Heart left ventricle (tissue), 16 donors: ENCODE measurements at places on chromosomes 5 and 9. TPM values are rescaled to one million over a fixed set of nuclear protein-coding genes. Genes with fewer than 3 reads are reported as not detected.

CDH9 gene
- not detected for polyA plus RNA-seq

RALGPS1 gene
- 15.8 TPM for polyA plus RNA-seq

GLDC gene
- polyA plus RNA-seq, result 0.26 TPM

HRCT1 gene
- polyA plus RNA-seq, result 3.7 TPM

BAAT gene
- polyA plus RNA-seq, result 0.08 TPM

SPATA31A7 gene
- not detected for polyA plus RNA-seq

PCDHGC5 gene
- 5.4 TPM for polyA plus RNA-seq

NTRK2 gene
- polyA plus RNA-seq, result 1.1 TPM

SPATA31C1 gene
- polyA plus RNA-seq, result not detected

SLC45A2 gene
- polyA plus RNA-seq, result not detected

ALAD gene
- polyA plus RNA-seq, result 51.1 TPM

LCP2 gene
- polyA plus RNA-seq, result 3.1 TPM

DNA sequence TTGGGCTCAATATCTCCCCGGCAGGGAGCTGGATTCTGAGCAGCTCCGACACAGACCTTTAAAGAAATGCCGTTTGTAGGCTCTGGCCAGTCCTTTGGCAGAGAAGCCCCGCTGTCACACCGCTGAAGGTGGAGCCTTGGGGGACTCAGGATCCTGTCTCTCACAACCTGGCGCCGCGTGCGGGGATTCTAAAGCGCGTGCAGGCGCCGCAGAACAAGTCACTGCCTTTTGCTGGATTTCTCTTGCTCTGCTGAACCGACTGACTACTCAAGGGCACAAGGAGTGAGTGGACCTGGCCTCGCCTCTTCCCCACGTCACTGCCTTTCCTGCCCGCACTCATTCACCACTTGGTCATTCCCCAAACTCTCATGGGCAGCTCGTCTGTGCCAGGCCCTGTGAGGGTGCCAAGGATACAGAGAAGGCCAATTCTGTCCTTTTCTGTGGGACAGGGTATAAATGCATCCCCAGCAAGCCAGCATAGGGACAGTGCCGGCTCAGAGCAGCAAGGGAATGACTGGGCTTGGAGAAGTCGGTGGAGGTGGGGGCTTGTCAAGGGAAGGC lies 69.3 kb downstream of the CRB2 start:
- DNase-seq, result no peak

- no peak for DNase-seq
These were observed 287.5 kb downstream of the KCTD16 start for GRCh38 chr5:144458216-144458615.

DNA sequence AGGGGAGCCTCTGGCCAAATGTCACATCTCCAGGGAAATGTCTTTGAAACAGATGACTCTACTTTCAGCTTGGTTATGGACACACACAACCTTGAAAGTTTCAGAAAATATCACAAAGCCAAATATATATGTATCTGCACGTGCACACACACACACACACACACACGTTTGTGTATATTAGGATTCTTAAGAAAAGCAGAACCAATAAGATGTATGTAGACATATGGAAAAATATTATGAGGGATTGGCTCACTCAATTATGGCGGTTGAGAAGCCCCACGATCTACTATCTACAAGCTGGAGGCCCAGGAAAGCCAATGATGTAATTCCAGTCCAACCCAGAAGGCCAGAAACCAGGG lies 194.9 kb downstream of the PALM2AKAP2 start:
- DNase-seq, result no peak

DNA sequence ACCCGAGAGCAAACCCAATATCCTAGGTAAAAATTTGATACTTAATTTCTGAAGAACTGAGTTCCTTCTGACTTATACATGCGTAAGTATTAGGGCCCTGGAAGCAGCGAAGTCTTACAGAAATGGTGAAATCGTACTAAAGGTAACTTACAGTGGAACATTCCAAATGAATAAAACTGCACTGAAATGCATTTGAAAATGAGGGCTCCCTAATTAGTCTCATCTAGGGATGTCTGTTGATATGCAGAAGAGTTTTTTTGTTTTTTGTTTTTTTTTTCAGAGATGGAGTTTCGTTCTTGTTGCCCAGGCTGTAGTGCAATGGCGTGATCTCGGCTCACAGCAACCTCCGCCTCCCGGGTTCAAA lies 10.4 kb upstream of the NANS start:
- no peak for DNase-seq

GRCh38 chr9:95854386-95855020 lies 21.0 kb upstream of the ERCC6L2 start:
- no peak for DNase-seq

- no peak for DNase-seq
These were observed 33.6 kb upstream of the SHC3 start for GRCh38 chr9:89212171-89212570.

GRCh38 chr5:4295663-4296339 lies 700.2 kb downstream of the IRX1 start:
- DNase-seq, result no peak

DNA sequence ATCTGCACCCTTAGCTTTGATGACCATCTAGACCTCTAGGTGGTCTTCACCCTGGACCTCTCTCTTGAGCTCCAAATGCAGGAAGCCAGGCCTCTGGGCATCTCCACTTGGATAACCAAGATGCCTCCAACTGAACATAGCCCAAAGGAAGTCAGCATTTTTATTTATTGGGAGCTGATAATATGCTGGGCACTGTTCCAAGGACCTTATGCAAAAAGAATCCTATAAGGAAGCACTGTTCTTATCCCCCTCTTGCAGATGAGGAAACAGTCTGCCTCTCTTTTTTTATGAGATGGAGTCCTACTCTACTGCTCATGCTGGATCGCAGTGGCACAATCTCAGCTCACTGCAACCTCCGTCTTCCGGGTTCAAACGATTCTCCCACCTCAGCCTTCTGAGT lies 219.9 kb downstream of the CDK5RAP2 start:
- DNase-seq, result no peak

DNA sequence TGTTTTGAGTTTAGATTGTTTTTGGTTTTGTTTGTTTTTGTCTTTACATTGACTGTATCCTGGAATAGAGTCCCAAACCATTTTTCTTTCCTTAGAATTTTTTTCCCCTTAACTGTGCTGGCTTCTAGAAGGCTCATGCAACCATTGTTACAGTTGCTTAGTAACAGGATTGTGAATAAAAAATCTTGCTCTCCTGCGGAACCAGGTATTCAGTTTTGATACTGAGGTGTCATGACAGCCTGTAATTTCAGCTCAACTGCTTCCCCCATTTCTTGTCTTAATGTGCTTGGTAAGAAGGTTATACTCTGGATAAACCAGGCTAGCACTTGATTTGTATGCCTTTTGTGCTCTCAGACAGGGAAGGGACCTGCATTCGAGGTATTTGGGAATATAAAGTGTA lies 42.1 kb downstream of the FOCAD start:
- DNase-seq, result no peak

GRCh38 chr5:159102311-159102934 lies 2.7 kb upstream of the EBF1 start:
- no peak for DNase-seq

- DNase-seq, result no peak
These were observed 27.7 kb downstream of the PLCXD3 start for GRCh38 chr5:41482715-41483114.

GRCh38 chr9:121811140-121811539 lies 159.7 kb downstream of the DAB2IP start:
- DNase-seq, result no peak

GRCh38 chr9:78566948-78567675 lies 270.2 kb downstream of the PSAT1 start:
- no peak for DNase-seq

- no peak for DNase-seq
These were observed 48.3 kb upstream of the POU4F3 start for GRCh38 chr5:146290318-146290717.

GRCh38 chr9:81053298-81054025 lies 635.9 kb downstream of the TLE1 start:
- no peak for DNase-seq

DNA sequence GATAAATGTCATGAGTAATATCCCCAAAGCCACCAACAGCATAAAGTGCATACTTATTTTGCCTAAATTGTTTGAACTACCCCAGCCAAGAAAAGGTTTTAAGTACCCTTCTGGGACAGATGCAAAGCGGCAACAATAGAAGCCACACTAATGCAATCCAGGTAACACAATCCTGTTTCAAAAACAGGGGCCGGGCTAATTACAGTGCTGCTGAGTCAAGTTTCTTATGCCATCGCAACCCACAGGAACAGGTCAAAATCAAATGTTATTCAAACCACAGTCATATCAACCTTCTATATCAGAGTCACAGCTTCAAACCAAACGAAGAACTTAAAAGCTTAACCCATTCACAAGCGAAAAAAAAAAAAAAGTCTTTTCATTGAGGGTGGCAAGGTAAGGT lies 28.3 kb downstream of the EBF1 start:
- no peak for DNase-seq

DNA sequence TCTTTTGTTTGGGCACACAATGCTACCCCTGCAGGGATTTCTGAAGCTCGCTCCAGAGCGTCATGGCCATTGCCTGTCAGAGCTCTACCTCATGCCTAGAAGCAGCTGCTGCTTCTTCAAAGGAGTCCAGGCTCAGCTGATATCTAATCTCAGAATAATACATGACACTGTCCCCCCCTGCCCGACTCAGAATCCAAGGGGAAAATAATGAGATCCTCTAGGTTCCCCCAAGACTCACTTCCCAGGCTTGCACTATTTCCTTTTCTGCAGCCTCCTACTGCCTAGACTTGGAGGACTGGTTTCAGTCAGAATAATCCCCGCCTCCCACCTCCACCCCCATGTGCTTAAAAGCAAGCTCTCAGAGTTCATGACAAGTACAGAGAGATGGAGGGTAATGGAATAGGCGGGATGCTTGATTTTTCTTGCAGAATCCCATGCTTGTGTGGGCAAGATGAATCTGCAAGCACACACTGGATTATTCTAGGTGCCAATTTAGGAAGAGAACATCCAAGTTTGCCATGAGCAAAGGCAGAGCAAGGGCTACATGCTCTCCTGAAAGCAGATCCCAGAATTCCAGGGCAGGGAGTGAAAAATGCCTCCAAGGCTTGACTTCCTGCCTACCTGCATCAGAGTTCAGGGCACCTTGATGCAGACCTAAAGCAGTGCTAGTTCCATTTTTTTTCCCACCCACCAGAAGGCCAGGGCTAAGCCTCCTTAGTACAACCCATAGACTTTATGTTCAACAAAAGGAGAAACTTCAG lies 97.4 kb upstream of the IFNK start:
- DNase-seq, result no peak

GRCh38 chr5:93267276-93267675 lies 313.7 kb downstream of the NR2F1-AS1 start:
- DNase-seq, result no peak

GRCh38 chr5:67042176-67043003 lies 154.2 kb downstream of the CD180 start:
- DNase-seq, result no peak

DNA sequence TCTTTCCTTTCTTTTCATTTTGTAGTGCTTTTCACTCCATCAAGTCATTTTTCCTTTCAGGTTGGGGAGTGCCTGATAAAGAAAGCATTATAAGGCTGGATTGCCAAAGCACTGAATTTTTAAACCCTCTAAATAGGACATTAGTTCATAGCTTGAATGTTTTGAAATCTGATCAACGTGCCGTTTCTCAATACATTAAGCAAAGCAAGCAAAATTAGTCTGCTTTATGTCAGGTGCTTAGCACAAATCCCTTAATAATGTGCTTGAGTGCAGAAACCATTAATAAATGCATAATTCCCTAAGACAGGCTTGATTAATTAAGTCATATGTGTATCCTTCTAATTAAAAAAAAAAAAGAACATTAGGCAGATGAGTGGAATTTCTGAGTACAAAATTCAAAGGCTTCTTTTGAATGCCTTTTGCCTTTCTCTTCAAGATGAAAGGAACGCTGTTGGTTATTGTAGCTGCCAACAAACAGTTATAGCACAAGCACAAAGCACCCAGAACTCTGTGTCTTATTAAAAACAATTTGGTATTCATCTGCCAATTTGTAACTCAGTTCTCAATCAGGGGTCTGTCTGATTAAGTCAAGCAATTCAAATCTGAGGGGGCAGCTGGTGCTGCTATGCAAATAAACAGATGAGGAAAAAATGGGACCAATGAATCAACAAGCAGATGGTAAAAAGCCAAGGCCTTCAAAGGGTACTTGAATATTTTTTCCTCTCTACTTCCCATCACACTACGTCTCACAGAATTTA lies 233.7 kb downstream of the TLE1 start:
- no peak for DNase-seq
